ENCODE measurements at places on chromosomes 2 and 18. TPM values are rescaled to one million over a fixed set of nuclear protein-coding genes. Genes with fewer than 3 reads are reported as not detected.

The SGPP2 gene
- total RNA-seq: 1.2 TPM

The LAMA1 gene
- total RNA-seq: not detected

The PROKR1 gene
- total RNA-seq: not detected

The TEX44 gene
- total RNA-seq: not detected

The ACAA2 gene
- 86.9 TPM for total RNA-seq

The ALPG gene
- not detected for total RNA-seq

The CCNT2 gene
- 48.3 TPM for total RNA-seq

The DCC gene
- not detected for total RNA-seq

- no peak for DNase-seq
Observed at GRCh38 chr18:50895350-50896045, 16.6 kb downstream of the ME2 start.

DNA sequence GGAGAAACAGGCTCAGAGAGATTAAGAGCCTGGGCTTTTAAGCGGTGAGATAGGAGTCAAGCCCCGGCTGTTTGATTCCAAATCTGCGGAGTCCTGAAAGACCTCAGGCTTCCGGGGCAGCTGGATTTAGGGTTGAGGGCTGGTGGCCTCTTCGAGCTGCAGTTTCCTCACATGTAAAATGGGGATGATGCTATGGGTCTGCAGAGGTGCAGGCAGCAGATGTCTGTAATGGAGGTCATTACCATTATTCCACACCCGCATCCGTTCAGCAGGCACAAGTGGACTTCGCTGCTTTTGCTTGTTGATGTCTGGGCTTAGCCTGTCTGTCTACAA is 175.6 kb upstream of the HS6ST1 start:
- no peak for DNase-seq

DNA sequence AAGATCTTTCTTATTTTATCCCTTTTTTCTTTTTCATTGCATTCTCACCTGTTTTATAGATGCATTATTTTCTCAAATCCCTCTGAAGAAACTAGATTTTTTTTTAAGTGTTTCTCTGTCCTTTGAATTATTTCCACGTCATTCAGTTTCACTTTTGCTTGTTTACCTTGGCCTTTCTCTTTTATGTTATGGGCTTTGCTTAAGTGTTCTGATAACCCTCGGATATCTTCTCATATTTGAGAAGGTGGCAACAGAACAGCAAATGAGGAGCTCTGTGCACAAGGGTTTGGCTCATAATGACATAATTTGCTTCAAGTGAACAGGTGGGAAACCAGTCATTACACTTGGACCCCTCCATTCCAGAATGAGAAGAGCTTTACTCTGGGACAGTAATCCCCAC is 111.9 kb downstream of the C1D start:
- no peak for DNase-seq

DNA sequence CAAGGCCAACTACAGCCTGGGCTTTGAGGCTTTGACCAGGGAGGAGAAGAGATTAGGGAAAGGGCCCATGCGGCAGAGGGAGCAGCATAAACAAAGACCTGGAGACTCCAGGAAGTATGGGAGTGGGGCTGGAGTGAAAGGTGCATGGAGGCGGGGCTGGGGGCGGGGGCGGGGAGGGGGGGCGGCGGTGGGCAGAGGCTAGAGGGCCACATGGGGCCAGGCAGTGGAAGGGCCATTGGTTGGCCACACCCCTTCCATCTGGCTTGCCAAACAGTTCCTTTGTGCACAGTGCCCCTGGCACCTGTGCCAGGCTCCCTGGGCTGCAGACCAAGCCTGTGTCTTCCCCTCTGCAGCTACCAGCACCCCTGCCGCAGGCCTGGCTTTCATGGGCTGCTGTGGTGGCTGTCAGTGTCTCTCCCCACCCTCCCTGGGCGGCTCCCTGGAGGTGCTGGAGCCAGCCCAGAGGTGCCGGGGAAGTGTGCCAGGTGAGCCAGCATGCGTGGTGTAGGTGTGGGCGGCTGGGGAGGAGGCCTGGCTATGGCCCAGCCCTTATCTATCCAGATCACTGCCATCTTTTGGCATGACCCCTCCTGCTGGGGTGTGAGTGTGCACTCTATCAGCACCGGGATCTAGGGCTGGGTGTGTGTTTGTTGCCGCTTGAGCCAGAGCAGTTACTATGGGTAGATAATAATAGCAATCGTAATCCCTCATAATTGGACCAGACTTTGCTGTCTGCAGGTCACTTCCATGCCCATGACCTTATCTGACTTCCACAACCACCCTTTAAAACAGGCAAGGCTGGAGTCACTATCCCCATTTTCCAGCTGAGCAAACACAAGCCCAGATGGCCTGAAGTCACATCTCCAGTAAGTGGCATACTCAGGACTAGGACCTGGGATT is 30.5 kb downstream of the DNMT3A start:
- DNase-seq: no peak

DNA sequence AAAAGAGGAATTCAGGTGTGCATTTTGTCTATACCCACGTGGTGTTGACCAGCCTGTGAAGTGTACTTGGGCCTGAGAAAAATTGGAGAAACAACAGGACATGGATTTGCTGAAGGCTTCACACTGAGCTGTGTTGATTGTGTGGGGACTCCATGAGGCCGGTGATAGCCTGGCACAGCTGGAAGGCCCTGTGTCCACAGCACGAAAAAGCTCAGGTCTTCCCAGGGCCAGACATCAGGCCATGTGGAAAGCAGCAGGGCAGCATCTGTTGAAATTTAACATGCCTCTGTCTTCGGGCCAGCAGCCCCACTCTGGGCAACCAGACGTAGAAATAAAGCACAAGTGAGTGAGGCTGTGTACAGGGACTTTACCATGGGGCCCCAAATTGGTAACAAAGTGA is 84.1 kb downstream of the HS6ST1 start:
- DNase-seq: no peak

DNA sequence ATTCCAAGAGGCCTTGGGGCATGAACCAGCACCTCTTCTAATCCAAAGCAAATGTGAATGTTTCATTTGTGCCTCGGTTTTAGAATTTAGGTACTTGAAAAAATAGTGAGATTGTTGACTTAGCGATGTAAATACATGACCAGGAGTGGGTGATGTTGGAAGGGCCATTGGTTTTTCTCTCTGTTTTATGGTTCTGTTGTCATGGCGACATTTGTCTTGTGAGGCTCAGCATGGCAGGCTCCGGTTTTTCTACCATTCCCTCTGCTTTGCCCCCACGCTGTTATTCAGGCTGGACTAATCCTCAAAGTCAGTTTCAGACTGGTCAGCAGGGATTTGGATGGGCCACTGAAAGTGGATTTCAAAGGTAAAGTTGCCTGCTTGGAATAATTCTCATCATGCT is 255.4 kb downstream of the ALPK2 start:
- DNase-seq: no peak

DNA sequence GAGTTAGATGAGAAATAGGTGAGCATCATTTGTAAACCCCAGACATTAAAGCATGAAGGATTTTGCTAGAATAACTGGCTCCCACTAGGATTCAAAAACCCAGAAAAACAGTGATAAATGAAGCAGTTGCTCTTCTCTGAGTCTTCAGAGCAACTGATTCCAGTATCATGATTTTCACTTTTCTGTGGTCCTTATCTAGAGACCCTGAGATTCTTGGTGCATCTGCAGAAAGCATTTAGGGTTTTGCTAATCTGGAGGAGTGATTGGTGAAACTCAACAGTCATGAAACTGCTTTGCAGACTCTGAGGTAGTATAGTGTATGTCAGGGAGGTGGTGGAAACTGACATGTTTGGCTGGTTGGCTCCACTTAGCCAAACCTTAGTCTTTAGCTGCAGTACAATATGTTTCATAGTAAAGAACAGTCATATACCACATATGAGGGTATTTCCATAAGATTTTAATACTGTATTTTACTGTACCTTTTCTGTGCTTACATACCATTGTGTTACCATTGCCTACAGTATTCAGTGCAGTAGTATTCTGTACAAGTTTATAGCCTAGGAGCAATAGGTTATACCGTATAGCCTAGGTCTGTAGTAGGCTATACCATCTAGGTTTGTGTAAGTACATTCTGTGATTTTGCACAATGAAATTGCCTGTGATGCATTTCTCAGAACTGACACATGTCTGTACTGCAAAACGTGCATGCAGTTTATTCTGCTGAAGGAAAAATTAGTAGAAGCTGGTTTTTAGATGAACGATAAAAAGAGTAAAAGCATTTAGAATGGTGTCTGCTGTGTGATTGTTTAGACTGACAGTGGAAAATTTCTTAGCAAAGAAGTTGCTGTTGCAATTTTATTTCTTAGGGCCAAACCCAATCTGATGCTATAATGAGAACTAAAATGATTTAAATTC is 23.8 kb downstream of the EML4 start:
- DNase-seq: no peak

GRCh38 chr2:218319813-218320365 is 27.6 kb upstream of the TMBIM1 start:
- DNase-seq: no peak

DNA sequence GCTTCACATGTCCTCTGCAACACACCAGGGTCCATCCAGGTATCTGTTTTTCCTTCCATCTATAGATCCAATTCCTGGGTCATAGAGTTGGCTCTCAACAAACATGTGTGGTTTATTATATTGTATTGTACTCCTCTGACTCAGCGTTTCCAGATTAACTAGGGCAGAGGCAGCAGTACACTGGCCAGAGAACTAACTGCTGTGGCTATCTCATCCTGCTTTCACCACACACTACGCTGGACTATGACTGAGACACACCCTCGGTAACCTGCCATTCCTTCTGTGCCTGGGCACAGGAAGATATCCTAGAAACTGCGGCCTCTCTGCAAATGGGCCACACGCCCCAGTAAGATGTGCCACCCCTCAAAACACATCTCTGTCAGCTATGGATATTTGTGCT is 159.8 kb upstream of the STK17B start:
- no peak for DNase-seq

DNA sequence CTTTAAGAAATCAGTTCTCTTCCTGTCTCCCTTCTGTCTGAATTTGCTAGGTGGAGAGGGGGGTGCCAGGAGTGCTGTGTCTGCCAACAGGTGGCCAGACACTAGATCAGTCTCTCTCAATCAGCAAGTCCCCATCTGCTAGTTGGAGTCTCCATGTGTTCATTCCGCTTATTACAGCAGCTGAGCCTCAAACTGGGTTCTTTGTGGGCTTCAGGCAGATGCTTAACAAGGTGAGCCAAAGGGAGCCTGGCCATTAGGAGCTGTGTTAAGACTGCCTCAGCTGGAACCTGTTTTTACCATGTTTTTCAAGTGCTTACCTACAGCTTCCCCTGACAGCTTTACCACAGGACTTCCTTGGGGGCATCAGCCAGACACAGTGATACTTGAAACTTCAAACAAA is 401.9 kb downstream of the LRP1B start:
- DNase-seq: no peak

GRCh38 chr2:33411765-33412164 is 64.7 kb upstream of the RASGRP3 start:
- no peak for DNase-seq

GRCh38 chr2:102385522-102385921 is 29.9 kb downstream of the IL18R1 start:
- no peak for DNase-seq

DNA sequence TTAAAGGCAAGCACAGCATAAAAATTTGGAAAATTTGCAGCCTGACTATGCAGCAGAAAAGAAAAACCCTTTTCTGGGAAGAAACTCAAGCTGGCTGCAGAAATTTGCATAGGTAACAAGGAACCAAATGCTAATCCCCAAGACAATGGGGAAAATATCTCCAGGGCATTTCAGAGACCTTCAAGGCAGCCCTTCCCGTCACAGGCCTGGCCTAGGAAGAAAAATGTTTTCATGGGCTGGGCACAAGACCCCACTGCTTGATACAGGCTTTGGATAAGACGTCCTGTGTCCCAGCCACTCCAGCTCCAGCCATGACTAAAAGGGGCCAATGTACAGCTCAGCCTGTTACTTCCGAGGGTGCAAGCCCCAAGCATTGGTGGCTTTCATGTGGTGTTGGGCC is 717.6 kb downstream of the TDRD15 start:
- DNase-seq: no peak

DNA sequence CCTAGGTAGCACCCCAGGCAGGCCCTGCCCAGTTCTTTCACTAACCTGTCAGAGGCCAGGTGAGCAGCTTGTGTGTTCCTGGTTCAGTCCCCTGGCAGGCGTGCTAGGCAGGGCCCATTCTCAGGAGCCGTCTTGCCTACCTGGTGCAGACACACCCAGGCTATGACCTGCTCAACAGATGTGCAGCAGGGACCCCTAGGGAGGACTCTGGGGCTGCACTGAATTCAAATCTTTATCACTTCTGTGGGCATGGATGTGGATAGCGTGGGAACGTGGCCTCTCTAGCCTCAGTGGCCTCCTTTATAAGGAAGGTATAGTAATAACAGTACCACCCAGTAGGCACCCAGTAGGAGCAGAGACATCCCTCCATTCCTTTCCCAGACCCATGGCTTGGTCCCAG is 48.4 kb downstream of the PLEKHB2 start:
- no peak for DNase-seq

DNA sequence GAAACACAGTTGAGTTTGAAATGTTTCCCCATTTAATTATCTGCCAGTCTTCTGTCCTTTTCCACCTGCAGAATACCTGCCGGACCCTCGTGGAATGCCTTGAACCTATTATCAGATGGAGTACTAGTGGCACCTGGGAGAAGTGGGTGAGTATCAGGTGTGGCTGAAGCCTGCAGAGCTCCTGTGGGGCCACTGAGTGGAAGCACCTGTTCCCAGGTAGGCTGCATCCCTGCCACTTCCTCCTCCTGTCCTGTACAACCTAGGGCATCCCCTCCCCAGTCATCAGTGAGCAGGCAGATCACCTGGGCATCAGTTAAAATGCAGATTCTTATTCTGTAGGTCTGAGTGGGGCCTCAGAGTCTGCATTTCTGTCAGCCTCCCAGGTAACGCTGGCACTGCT is 80.8 kb upstream of the BZW1 start:
- DNase-seq: no peak

DNA sequence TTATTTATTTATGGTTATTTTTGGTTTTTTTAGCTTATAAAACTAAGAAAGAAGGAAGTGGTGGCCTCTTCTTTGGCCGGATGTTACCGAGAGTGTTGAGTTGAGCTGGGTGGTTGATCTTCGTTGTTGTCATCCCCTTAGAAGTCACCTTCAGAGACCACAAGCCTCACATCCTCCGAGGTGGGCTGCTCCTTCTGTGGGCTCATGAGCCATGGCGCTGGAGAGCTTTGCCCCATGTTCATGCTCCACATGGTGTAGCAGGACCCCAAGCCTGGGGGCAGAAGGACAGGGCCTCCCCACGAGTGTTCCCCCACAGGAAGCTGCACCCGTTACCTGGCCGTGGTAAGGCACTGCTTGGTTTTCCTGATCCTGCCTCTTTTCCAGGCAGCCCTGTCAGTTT is 23.4 kb downstream of the SNTG2 start:
- peak; percentile 71 for DNase-seq

DNA sequence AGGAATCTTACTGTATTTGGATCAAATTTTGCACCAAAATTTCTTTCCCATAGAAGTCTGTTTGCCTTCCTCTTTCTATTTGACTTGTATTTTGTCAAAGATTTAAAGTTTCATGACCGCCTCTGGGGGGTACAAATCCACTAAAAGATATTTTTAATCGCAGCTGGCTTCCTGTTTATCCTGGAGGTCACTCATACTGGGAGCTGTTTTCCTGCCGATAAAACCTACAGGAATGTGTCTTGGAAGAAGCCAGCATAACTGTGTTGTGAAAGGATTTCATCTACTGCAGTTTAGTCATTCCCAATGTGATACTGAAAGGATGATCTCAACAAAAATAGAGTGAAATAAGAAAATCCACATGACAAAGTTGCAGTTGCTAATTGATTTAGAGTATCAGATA is 184.0 kb downstream of the RIT2 start:
- no peak for DNase-seq
